Sciatic nerve (tissue), 2 donors: ENCODE measurements at places on chromosomes 13 and 19. TPM values are rescaled to one million over a fixed set of nuclear protein-coding genes. Genes with fewer than 3 reads are reported as not detected.

DNA sequence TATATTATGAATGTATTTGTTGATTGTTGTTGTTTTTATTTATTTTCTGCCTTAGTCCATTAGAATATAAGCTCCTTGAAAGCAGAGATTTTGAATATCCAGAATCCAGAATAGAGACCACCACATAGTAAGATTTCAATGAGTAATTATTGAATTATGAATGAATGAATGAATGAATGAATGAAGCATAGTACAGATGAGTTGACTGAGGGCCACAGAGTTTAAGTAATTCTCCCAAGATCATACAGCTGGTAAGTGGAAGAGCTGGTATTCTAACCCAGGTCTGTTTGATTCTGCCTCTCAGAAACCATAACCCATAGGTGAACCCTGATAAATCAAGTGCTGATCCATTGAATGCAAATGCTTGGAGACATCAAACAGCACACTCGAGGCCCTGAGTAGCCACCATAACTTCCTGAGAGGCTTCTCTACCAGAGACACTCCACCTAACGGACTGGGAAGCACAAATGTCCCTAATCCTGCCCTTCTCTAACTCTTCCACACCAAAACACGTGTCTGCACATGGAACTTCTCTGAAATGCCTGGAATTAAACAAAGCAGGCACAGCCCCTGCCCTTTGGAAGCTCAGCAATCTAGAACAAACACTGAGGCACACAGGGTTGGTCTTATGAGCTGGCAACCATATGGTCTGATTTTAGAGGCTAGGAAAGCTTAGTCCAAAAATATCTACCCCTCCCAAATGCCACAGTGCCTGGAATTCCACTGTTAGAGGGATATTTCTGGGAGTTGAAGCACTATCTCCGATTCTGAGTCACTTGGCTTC is 190.1 kb downstream of the FOXO1 start:
- DNase-seq: peak; percentile 18

DNA sequence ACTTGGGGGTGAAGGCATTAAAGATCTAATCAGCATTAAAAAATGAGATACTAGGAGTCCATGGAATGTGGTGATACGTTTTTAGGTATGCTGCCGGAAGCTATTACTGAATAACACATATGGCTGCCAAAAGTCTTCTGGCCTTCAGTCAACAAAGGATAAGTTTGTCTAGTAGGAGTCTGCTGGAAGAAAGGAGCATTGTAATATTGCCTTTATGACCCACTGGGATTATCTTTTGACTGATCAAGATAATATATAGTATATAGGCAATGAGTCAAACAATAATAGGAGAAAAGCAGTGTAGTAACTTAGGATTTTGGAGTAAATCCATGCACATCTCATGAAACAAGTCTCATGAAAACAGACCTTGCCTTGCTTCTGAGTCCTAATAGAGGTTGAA is 295.4 kb downstream of the SLITRK6 start:
- DNase-seq: no peak

DNA sequence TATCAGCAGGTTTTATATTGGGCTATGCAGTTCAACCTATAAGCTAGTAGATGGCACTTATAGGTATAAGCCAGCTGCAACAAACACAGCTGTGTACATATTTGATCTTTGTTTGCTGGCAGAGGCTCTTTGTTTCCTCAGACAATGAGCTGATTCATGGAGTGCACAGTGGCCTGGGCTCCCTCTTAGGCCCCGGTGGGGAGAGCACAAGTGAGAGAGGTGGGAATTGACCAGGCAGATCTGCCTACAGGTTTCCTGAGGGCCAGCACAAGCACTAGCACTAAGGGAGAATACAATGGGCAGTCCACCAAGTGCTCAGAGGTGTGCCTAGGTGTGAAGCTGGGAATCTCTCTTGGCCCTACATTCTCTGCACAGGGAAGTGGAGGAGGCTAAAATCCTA is 1390.7 kb downstream of the SLITRK5 start:
- DNase-seq: no peak

DNA sequence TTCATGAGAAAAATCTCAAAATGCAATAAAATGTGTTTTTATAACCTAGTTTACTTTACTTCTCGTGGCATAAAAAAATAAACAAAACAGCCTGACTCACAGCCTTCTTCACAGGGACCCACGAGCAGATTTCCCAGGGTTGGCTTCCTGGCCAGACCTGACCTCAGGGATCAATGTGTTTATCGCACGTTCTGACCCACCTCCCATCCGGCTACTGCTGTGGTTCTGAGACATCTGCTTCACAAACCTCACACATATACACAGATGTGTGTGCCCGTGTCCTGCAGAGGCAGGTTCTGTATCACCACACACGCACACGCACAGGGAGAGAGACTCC is 118.3 kb downstream of the COL4A2 start:
- DNase-seq: peak; percentile 45

DNA sequence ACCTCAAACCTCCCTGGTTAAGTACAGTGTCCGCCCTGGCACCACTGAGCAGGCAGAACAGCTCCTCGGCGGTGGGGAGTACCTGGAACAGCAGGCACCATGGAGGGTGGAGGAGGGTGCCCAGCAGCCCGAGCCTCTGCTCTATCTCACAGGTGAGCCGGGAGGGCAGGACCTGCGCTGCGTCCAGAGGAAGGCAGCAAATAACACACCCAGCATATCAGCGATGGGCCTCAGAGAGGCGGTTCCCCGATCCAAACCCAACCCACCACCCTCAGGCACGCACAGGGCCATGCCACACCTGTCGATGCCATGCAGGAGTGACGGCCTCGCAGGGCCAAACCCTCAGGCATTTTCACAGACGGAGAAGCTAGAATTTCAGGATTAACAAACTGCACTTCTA is 11.8 kb downstream of the PEPD start:
- no peak for DNase-seq

DNA sequence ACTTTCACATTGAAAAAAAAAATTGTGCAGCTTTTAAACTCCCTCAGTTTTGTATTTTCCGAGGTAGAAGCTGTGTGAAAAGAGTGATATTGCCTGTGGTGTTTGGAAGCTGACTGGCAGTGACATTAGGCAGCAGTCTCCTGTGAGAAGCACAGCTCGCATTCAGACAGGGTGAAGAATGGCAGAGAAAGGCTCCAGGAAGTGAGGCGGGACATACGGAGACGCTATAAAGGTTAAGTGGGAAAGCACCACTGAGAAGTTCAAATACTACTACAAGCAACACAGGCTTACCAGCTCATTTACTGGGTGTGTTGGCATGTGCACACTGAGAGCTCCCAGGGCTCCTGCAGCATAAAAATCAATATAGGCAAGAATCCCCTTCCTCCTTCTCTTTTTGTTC is 88.4 kb downstream of the RXFP2 start:
- no peak for DNase-seq

DNA sequence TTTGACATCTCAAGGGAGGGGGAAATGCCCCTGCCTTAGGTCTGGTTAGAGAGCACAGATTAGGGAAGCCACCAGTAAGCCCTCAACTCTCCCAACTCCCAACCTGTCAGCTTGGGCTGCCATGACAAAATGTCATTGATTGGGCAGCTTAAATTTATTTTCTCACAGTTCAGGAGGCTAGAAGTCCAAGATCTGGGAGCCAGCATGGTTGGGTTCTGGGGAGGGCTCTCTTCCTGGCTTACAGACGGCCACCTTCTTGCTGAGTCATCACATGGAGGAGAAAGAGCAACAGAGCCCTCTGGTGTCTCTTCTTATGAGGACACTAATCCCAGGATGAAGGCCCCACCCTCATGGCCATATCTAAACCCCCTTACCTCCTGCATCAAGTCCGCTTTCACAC is 24.2 kb downstream of the C19orf12 start:
- no peak for DNase-seq

GRCh38 chr13:26759249-26759906 is 1.2 kb downstream of the GPR12 start:
- DNase-seq: no peak

- peak; percentile 73 for DNase-seq
Observed at GRCh38 chr13:33016414-33017322, at the start of gene KL. Gene KL, plus strand, starts transcription at chr13:33016423. Its CDS starts 18 bp downstream, at chr13:33016441.

DNA sequence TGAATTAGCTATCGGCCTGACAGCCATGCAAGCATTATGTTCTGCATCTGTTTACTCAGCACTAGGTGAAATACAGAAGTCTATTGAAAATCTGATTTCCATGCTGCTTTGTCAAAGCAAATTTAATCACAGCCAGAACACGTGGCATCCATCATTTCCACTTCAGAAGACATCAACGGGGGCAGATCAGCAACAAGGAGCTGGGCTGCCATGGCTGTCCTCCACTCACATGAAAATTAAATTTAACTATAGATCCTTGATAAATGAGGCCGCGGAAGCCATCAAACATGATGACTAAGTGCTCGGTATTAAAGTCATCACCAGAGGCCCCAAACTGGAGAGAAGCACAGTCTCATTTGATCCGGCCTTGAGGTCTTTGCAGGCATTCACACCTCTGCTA is 443.5 kb downstream of the HS6ST3 start:
- DNase-seq: no peak

- peak; percentile 67 for DNase-seq
Observed at GRCh38 chr13:49298903-49299605, 51.3 kb downstream of the CDADC1 start.

DNA sequence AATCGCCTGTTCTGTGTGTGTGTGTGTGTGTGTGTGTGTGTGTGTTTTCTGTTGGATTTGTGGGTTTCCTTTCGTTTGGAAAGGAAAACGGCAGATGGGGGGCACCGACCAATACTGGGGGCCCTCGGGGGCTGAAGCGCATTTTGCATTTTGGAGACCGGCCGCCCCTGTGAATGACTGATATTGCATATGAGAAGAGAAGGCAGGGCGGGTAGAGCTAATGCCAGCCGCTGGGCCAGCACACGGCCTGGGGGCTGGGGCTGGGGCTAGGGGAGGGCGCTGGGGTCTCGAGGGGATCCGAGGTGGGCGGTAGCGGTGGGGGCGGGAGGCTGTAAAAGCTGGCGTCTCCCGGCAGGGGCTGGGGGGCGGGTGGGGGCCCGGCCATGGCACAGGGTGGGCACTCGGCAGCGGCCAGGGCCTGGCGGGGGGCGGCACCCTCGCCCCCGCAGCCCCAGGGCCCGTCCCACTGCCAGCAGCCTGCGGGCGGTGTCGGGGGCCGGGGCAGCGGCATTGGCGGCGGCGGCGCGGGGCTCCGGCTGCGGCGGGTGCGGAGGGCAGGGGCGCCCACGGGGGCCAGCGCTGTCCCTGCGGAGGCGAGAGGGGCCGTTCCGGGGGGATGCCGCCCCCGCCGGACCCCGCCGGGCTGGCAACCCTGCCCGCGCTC is 11.2 kb downstream of the ANO8 start:
- DNase-seq: no peak

GRCh38 chr19:17680230-17680722 is 7.9 kb downstream of the UNC13A start:
- DNase-seq: peak; percentile 74

DNA sequence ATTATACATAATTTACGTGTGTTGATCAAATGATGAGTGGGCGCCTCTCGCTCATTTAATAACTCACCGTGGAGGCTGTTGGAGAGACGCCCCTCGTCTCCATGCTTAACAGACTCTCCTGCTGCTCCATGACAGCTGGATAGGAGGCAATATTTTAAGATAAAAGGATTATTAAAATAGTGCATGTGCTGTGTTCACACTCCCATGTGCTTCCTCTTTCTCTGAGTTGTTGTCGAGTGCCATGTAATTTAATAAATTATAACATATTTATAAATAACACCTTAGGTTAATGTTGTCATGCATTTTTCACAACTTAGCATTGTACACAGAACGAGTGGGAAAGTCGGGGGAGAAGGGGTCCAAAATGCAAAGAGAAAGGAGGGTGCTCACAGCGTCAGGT is 161.4 kb upstream of the TSHZ3 start:
- DNase-seq: no peak

GRCh38 chr13:21638319-21639282 is 32.3 kb upstream of the FGF9 start:
- DNase-seq: no peak

GRCh38 chr19:18119717-18120105 is 22.1 kb downstream of the MAST3 start:
- no peak for DNase-seq

- DNase-seq: no peak
Observed at GRCh38 chr13:48615049-48615448, 38.7 kb upstream of the CYSLTR2 start.

Gene CEACAM21
- total RNA-seq: 2.5 TPM

Gene FFAR1
- total RNA-seq: not detected

Gene SMIM44
- total RNA-seq: not detected

Gene PLK5
- total RNA-seq: 0.80 TPM

Gene UQCRFS1
- total RNA-seq: 14.5 TPM
